ENCODE measurements at places on chromosomes 5 and 9.
A peak's percentile ranks its signal among the peaks of the same experiment; 100 is the strongest.

DNA sequence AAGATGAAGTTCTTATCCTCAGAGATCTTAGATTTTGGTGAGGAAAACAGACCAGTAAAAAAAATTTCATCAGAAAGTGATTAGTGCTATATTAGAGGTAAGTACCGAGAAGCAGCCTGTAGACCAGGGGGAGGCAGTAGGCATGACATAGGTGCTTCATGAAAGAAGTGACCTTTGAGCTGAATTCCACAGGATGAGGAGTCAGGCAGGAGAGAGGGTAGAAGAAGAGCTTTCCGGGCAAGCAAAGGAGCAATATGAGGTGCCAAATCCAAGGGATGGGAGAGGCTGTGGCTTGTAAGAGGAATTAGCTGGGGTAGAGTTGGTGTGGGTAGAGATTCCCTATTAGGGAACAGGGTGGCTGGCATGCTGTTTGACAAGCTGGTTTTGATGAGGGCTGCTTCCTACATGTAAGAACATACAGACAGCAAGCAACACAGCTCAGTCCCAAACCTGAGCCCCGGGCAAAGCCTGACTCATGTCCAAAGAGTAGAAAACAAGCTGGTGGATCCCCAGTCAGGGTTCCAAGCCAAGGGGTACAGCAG lies 48.4 kb upstream of the PWWP2A start:
- no peak for DNase-seq

DNA sequence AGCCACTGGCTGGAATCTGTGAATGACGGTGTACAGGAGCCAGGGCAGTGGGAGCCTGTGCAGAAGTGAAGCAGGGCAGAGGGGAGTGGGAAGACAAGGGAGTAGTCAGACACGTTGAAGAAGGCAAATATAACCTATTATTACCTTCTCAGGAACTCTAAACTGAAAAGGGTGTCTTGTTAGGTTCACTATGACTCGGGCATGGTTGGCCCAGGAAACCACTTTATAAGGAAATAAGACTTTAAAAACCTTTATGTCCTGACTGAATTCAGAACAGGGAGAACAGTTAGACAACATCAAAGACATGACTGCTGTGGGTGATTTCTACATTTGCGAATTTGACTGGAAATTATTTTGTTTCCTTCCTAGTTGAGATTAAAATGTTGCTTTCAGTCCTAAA lies 107.5 kb downstream of the ACER2 start:
- no peak for DNase-seq

DNA sequence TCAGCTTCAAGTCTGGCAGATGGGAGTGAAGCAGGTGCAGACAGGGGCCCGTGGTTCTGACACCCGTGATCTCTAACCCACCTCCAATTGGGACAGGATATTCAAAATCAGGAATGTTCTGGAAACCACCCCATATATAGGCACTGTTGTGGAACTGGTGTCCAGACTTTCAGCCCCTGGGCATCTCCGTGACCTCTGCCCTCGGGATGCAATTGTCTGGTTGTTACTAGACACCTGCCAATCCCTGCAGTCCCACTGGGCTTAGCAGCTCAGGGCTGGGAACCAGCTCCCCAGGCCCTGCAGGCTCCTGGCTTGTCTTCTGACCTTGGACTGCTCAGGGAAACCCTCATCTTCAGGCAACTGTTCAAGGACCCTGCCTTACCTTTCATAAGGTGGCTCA lies 38.8 kb downstream of the NTNG2 start:
- DNase-seq: no peak

DNA sequence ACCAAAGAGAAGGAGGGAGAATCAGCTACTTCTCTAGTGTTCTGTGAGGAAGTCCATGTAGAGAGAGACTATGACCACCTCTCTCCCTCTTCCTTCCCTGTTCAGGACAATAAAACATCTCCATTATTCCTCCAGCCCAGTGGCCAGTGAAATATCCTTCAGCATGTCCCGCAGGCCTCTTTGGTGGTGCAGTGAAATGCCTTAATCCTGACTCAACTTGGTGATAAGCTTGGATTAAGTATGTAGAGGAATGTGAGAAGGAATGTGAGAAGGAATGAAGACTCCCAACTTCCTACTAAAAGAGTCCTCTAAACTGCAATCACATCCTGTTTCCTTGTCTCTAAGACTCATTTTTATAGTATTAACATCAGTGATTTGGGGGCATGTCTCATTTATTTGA lies 167.3 kb downstream of the TRPM3 start:
- DNase-seq: peak; percentile 29

GRCh38 chr5:156759156-156759555 lies 90.9 kb upstream of the PPP1R2B start:
- no peak for DNase-seq

DNA sequence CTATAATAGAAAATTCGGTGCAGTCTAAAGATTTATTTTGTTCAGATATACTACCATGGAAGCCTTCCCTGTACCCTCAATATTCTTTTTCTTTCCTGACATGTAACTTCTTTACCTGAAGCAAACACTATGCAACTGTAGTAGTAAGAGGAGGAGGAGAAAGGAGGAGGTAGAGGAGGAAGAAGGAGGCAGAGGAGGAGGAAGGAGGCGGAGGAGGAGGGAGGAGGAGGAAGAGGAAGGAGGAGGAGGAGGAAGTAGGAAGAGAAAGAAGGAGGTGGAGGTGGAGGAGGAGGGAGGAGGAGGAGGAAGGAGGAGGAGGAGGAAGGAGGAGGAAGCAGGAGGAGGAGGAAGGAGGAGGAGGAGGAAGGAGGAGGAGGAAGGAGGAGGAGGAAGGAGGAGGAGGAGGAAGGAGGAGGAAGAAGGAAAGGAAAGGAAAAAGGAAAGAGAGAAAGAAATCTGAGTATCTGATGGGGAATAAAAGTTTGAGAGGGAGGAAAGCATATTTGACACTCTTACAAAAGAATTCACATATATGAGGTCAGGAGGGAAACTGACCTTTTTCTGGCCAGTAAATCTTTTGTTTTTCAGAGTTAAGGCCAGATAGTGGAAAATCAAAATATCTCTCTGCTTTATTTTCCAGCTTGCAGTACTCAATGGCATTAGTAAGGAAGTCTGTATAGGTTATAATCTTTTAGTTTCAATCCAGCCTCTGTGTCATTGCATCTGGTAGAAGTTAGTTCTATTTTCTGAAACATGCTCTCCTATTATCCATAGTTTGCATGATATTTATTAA lies 114.5 kb upstream of the LPAR1 start:
- no peak for DNase-seq

- DNase-seq: no peak
Measured at GRCh38 chr5:2738700-2739359, 12.6 kb downstream of the IRX2 start.

DNA sequence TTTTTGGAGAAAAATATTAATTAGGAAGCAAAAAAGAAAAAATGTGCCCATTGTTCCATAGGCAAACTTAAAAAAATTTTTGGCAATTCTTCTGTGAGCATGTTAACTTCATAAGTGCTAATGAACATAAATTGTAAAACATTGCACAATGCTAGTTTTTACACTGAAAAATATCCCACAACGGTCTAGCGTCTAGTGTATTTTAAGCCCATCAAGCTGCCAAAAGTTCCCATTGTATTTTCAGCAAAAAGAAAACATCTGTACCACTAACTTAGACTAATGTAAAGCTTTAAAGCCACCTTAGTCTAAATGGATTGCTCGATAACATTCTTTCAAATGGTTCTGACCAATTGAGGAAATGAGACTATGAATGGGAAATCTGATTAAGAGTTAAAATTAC lies 2.8 kb downstream of the NR6A1 start:
- no peak for DNase-seq

DNA sequence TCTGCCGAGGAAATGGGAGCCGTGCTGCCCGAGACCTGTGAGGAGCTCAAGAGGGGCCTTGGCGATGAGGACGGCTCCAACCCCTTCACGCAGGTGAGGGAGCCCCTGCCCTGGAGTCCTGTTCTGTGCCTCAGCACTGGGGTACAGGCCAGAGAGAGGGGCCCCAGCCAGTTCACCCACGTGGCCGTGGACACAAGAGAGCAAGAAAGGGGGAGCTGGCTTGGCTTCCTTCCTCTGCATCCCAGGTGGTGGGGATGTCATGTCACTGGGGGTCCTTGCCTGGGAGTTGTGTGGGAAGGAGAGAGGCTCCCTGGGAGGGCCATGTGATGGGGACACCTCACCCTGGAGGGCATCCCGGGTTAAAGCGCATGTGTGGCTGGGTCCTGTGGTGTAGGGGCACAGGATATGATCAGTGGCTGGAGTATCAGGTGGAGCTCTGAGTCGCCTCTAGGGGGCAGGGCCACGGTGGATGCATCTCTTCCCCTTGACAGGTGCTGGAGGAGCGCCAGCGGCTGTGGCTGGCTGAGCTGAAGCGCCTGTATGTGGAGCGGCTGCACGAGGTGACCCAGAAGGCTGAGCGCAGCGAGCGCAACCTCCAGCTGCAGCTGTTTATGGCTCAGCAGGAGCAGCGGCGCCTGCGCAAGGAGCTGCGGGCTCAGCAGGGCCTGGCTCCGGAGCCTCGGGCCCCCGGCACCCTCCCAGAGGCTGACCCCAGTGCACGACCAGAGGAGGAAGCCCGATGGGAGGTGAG lies 7.5 kb downstream of the N4BP3 start:
- no peak for DNase-seq

- no peak for DNase-seq
Measured at GRCh38 chr9:114994768-114995167, 64.4 kb upstream of the TNFSF8 start.

DNA sequence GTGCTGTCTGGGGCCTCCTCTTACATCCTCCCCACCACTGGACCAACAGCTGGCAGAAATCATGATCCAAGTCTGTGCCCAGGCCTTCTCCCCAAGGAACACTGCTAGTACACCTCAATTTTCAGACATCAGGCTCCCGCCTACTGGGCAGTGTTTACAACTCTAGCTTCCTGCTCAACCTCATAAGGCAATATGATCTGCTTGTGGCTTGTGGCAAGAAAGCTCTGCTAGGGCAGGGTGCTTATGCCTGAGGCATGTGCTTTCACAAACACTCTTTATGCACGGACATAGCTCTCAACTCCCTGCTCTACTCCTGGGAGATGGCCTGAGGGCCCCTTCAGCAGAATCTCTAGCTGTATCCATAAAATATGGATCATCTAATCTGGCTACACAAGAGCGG lies 32.5 kb downstream of the SH3TC2 start:
- DNase-seq: no peak

- DNase-seq: no peak
Measured at GRCh38 chr5:129079496-129079895, 15.1 kb upstream of the ISOC1 start.

- DNase-seq: no peak
Measured at GRCh38 chr9:121658166-121658565, 6.7 kb downstream of the DAB2IP start.

DNA sequence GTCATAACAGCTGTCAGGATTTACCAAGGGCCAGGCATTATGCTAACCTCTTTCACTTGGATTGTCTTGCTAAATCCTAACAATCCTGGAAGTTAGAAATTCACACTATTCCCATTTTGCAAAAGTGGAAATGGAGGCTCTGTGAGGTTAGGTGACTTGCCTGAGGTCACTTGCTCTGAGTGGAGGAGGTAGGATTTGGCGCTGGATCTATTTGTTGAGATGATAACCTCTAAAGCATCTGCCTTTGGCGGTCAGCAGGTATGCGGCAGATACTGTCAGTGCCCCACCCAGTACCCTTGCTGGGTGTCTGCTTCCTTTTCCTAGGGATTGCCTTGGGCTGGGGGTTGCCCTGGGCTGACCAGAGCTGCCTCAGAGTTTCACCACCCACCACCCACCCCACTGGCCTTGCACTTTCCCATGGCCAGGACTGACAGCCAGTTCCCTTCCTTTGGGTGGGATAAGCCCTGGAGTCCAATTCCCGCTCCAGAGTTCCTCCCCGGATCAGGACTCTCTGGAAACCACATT lies 164.8 kb upstream of the MSX2 start:
- DNase-seq: no peak

DNA sequence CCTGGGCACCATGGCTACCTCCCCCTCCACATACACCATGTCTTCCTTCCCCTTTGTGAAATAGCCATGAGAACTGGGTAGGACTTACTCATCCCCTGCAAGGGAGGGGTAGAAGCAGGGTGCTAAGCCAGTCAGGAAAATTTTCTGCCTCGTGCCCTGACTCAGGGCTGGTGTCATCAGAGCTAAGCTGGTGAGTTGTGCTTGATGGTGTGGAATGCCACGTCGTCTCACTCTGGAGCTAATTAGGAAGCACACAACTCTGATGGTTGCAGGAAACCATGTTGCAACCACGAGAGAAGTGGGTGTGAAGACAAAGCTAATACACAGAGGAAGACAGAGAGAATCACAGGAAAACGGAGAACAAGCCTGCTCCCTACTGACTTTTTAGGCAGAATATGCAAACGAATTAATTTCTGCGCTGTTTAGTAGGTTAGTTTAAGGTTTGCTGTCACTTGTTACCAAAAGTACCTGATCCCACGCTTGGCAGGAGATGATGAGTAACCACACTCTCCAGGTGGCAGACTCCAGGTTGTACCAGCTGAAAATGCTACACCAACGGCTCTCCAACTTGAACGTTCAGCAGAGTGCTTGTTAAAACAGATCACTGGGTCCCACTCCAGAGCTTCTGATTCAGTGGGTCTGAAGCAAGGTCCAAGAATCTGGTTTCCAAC lies 54.5 kb downstream of the STK10 start:
- no peak for DNase-seq

DNA sequence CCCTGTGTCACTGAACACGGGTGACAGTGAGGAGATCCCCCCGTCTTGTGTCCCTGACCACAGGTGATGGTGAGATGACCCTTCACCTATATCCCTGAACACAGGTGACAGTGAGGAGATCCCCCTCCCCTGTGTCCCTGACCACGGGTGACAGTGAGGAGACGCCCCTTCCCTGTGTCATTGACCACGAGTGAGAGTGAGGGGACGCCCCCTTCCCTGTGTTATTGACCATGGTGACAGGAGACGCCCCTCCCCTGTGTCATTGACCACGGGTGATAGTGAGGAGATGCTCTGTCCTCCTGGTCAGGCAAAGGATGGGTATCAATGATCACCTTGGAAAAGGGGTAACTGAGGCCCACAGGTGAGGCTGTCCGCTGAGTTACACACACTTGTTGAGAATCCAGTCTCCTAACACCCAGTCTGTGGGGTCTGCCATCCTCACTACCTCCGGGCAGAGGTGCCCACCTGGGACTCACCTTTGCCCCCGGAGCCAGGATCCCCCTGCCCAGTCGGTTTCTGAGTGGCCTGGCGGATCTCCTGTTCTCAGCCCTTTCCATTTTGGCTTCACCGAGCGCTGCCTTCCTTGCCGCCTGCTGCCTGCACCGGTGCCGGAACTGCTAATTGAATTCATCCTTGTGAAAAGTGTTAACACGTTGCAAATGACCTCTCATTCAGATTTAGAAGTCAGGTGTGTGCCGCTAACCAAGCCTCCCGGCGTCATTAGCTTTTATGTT lies 68.2 kb upstream of the BARHL1 start:
- DNase-seq: no peak

Measured in neuronal stem cell (in vitro differentiated cells).